ENCODE measurements at places on chromosomes 12 and 14. TPM values are rescaled to one million over a fixed set of nuclear protein-coding genes. Genes with fewer than 3 reads are reported as not detected.

TGFB3 gene
- 27.2 TPM for total RNA-seq

AHSA1 gene
- 183 TPM for total RNA-seq

SLC24A4 gene
- 0.36 TPM for total RNA-seq

RNASE7 gene
- not detected for total RNA-seq

SNX6 gene
- total RNA-seq: 60.4 TPM

STYK1 gene
- total RNA-seq: not detected

MSRB3 gene
- total RNA-seq: 125 TPM

PRPH gene
- total RNA-seq: not detected

GPRC5A gene
- total RNA-seq: 0.77 TPM

ASPG gene
- total RNA-seq: 27.1 TPM

EPYC gene
- total RNA-seq: not detected

SYNDIG1L gene
- total RNA-seq: 0.11 TPM

CTSG gene
- 0.80 TPM for total RNA-seq

LBHD2 gene
- total RNA-seq: not detected

KRT81 gene
- not detected for total RNA-seq

ZDHHC22 gene
- not detected for total RNA-seq

MGST1 gene
- total RNA-seq: 15.2 TPM

MMP19 gene
- total RNA-seq: 2.2 TPM

C3AR1 gene
- 5.5 TPM for total RNA-seq
